Epithelial cell of umbilical artery (primary cell): ENCODE measurements at places on chromosomes 1 and 21. TPM values are rescaled to one million over a fixed set of nuclear protein-coding genes. Genes with fewer than 3 reads are reported as not detected.

Gene MSH4
- total RNA-seq, result under 0.01 and 0.46 TPM in 2 replicates

Gene TBCE
- total RNA-seq, result 22.4 and 35.1 TPM in 2 replicates

Gene NCAM2
- total RNA-seq, result 0.97 and 1.4 TPM in 2 replicates

Gene ZMYND12
- 0.32 and 0.61 TPM in 2 replicates for total RNA-seq

Gene SLAMF9
- total RNA-seq, result not detected in 2 replicates

Gene ODR4
- total RNA-seq, result 17.6 and 19.8 TPM in 2 replicates

Gene SPRR2G
- not detected in 2 replicates for total RNA-seq

Gene GPR3
- 0.46 and 0.65 TPM in 2 replicates for total RNA-seq

Gene TTC34
- under 0.01 and 0.15 TPM in 2 replicates for total RNA-seq

Gene ELF3
- total RNA-seq, result 0.30 and 0.32 TPM in 2 replicates

Gene SETD4
- total RNA-seq, result 18.5 and 21.7 TPM in 2 replicates

Gene TMEM54
- total RNA-seq, result 29.6 and 29.9 TPM in 2 replicates

Gene HJV
- not detected in 2 replicates for total RNA-seq

Gene SMG5
- 38.0 and 73.6 TPM in 2 replicates for total RNA-seq

Gene RBP7
- total RNA-seq, result not detected in 2 replicates

Gene SFN
- not detected in 2 replicates for total RNA-seq

Gene MRAP
- not detected in 2 replicates for total RNA-seq

Gene SH2D5
- total RNA-seq, result 0.32 and 0.46 TPM in 2 replicates

Gene GPR37L1
- total RNA-seq, result not detected in 2 replicates

Gene NPHP4
- 4.3 and 4.5 TPM in 2 replicates for total RNA-seq

Gene CGN
- under 0.01 and 0.30 TPM in 2 replicates for total RNA-seq

Gene C1orf115
- 15.3 and 48.3 TPM in 2 replicates for total RNA-seq

Gene E2F2
- total RNA-seq, result 0.97 and 2.0 TPM in 2 replicates

Gene CYP4A11
- not detected in 2 replicates for total RNA-seq

Gene SUMO3
- total RNA-seq, result 88.0 and 101 TPM in 2 replicates

Gene TTLL10
- not detected in 2 replicates for total RNA-seq

Gene CELA3B
- total RNA-seq, result 1.3 TPM in 1 of 2 replicates, not detected in the other

Gene MAP7D1
- total RNA-seq, result 62.4 and 93.2 TPM in 2 replicates

Gene CLCN6
- total RNA-seq, result 8.4 and 17.8 TPM in 2 replicates

Gene UBXN10
- under 0.01 TPM in 1 of 2 replicates, not detected in the other for total RNA-seq

Gene TMOD4
- total RNA-seq, result not detected in 2 replicates

Gene TRIM17
- not detected in 2 replicates for total RNA-seq

Gene C1orf87
- total RNA-seq, result not detected in 2 replicates

Gene CHAF1B
- 3.6 and 5.2 TPM in 2 replicates for total RNA-seq

Gene OR2L2
- not detected in 2 replicates for total RNA-seq

Gene SPATA6
- total RNA-seq, result 3.0 and 3.9 TPM in 2 replicates

Gene NTRK1
- under 0.01 TPM in 1 of 2 replicates, not detected in the other for total RNA-seq

Gene OLIG1
- not detected in 2 replicates for total RNA-seq

Gene WNT9A
- 1.3 and 2.1 TPM in 2 replicates for total RNA-seq

Gene KIF2C
- 31.2 and 35.3 TPM in 2 replicates for total RNA-seq

Gene DNTTIP2
- total RNA-seq, result 32.5 and 36.0 TPM in 2 replicates

Gene HOOK1
- total RNA-seq, result not detected in 2 replicates

Gene MMP23B
- 0.61 and 0.97 TPM in 2 replicates for total RNA-seq
